Midbrain (tissue), 1 donor: ENCODE measurements at places on chromosomes 6 and 20.
A peak's percentile ranks its signal among the peaks of the same experiment; 100 is the strongest.

GRCh38 chr6:52015953-52016352 is 71.5 kb downstream of the PKHD1 start:
- no peak for DNase-seq

- DNase-seq: peak; percentile 15
These were observed at the start of gene TGM2 for GRCh38 chr20:38165089-38165965. TGM2 (minus strand) TSS chr20:38165270; CDS start chr20:38165198, 72 bp downstream.

DNA sequence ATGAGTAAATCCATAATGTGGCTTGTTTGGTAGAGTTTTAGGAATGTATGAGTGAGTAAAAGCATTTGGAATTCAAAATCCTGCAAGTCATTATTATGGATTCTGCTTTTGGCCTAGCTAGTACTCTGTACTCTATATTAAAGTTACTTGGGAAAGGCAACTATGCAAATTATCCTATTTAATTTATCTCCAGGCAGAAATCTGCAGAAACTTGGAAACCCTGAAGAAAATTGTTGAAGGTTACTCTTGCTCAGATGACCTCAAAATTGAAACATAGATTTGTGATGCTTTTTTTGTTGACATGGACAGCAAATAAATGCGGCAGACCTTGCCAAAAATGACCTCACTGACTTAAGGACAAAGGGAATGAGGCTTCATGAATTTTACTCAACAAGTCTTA is 477.1 kb upstream of the EYS start:
- DNase-seq: no peak

DNA sequence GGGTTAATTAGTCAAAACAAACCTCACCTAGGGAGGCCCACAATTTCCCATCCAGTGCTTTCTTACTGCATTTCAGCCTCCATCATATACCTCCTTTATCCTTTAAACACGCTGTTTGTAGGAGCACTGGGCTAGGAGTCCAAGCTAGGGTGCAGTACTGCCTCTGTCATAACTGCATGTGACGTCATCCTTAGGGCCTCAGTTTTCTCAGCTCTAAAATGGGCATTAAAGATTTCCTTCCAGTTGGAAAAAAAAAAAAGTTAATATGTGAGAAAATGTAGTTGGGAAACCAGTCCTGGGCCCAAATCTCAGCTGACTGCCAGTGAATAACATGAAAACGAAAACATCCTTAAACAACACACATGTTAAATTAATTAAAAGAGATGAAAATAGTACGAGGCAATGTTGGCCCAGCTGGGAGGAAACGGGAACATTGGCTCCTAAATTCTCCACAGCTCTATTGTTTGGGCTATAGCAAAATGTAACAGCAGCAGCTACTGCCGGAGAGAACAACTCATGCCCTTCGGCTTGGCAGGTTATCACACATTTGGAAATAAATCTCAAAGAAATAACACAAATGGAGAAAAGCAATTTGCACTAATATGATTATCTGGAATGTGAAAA is 79.9 kb upstream of the CCDC167 start:
- DNase-seq: no peak

- DNase-seq: no peak
These were observed 686 bp downstream of the GINS1 start for GRCh38 chr20:25408170-25408547.

DNA sequence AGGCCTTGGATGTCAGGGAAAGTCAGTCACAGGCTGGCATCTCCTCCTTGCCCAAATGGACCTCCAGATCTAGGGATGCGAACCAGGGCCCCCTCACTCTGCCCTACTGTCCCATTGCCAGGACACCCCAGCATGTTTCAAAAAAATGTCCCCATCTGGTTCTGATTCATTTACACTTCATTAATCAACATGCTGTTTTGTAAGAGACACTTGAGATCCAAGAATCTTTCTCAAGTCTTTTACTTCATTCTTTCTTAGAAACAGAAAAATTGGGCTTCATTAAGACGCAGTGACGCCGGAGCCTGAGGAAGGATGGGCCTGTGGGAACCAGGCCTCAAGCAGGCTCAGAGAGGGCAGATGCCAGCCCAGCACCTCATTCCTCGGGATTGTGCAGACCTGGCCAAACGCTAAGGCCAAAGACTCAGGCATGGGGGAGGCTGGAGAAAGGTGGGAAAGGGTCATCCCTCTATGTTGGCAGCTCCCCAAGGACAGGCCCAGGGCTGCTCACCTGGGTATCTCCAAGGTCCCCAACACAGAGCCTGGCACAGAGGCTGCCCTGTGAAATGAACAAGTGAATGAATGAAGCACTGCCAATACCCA is 3.8 kb downstream of the RSPO4 start:
- DNase-seq: no peak

DNA sequence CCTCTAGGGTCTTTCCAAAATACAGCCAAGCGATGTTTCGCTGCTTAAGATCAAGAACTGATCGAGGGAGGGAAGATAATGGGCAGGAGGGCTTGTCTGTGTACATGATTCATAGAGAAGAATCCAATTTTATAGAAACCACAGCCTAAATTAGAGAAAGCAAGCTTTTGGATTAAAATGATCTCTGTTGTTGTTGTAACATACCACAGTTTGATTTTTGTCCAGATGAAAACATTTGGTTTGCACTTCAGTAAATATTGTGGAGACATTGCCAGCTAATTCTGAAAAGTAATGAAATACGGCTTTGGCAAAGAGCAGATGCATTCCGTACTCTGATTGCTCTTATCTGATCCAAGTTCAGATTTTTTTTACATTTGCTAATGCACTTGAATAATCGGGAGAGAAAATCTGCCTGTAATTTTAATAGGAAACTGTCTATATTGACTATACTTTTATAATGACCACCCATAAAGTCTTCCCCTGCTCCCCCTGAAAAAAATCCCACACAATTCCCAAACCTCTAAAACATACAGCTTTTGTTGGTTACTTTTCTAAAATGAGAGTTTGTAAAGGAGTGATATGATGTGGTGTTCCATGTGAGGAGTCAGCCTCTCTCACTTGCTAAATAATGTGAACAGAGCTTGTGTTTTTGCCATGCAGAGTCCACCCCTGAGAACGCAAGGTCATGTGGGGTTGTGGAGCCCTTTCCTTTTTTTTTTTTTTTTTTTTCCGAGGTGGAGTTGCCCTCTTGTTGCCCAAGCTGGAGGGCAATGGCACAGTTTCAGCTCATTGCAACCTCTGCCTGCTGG is 199.9 kb downstream of the DTNBP1 start:
- no peak for DNase-seq
